ENCODE measurements at places on chromosomes 7 and 10. TPM values are rescaled to one million over a fixed set of nuclear protein-coding genes. Genes with fewer than 3 reads are reported as not detected.

The HABP2 gene
- not detected for total RNA-seq

The SUV39H2 gene
- total RNA-seq, result 5.2 TPM

The VGF gene
- total RNA-seq, result not detected

The FFAR4 gene
- 0.07 TPM for total RNA-seq

The GATA3 gene
- 1.1 TPM for total RNA-seq

The AKR1E2 gene
- total RNA-seq, result 4.5 TPM

The PLAC9 gene
- 23.2 TPM for total RNA-seq

The HELLS gene
- total RNA-seq, result 0.82 TPM

The CCZ1B gene
- total RNA-seq, result 23.8 TPM

The HOGA1 gene
- total RNA-seq, result 11.9 TPM

The MALSU1 gene
- 123 TPM for total RNA-seq

The IDI2 gene
- not detected for total RNA-seq

The TIMM23B gene
- total RNA-seq, result 15.8 TPM

The OR9A2 gene
- total RNA-seq, result not detected

The LIPM gene
- total RNA-seq, result not detected

The TIMM23 gene
- total RNA-seq, result 89.7 TPM

The DLX5 gene
- total RNA-seq, result not detected

All from left ventricle myocardium superior (tissue), 1 donor.